ENCODE measurements at places on chromosomes 5 and 9. TPM values are rescaled to one million over a fixed set of nuclear protein-coding genes. Genes with fewer than 3 reads are reported as not detected.

- DNase-seq, result no peak
Observed at GRCh38 chr5:147626464-147626863, 116.6 kb upstream of the DPYSL3 start.

GRCh38 chr5:57887851-57888621, 405.4 kb upstream of the ACTBL2 start:
- DNase-seq, result peak; percentile 86

- no peak for DNase-seq
Observed at GRCh38 chr9:104256031-104256695, 162.1 kb downstream of the SMC2 start.

The PCA3 gene
- not detected for total RNA-seq

The HSPB3 gene
- 1.8 TPM for total RNA-seq
